ENCODE measurements at places on chromosomes 7 and 10.

- DNase-seq, result no peak
Observed at GRCh38 chr7:151897951-151898686, 21.2 kb upstream of the PRKAG2 start.

- no peak for DNase-seq
Observed at GRCh38 chr7:80466636-80467035, 45.2 kb downstream of the GNAT3 start.

GRCh38 chr7:66255534-66256100 lies 50.5 kb downstream of the TPST1 start:
- no peak for DNase-seq

GRCh38 chr10:31100662-31101061 lies 69.0 kb upstream of the ZNF438 start:
- DNase-seq, result no peak

- DNase-seq, result no peak
Observed at GRCh38 chr7:141369422-141369821, 181.8 kb upstream of the AGK start.

GRCh38 chr10:14953424-14954000 lies 384 bp downstream of the DCLRE1C start:
- DNase-seq, result peak; percentile 66

DNA sequence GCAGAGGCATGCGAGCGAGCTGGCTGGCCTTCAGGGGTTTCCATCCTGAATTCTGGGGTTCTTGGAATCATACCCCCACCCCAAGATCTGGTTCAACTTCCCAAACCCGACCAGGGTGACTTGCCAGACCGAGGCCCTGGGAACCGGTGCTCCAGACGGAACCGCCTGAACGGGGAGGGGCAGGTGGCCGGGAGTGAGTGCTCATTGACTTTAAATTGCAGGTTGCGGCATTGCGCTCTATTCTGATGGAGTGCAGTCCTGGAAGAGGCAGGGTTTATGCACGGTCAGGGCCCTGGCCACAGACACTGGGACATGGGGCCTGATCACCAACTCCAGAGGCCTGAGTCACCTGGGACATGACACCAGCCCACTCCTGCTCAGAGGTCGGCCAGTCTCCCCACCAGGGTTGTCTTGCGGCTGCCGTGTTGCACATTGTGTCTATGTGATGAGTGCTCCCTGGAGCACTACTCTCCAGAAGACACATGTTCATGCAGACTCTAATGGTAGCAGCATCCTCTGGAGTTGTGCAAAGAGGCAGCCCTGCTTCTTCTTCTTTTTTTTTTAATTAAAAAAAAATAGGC lies 5.8 kb upstream of the DDIT4 start:
- no peak for DNase-seq

Measured in neural progenitor cell (in vitro differentiated cells).